ENCODE measurements at places on chromosomes 16 and 17.

GRCh38 chr17:31744511-31744951, 114.5 kb downstream of the COPRS start:
- no peak for DNase-seq

DNA sequence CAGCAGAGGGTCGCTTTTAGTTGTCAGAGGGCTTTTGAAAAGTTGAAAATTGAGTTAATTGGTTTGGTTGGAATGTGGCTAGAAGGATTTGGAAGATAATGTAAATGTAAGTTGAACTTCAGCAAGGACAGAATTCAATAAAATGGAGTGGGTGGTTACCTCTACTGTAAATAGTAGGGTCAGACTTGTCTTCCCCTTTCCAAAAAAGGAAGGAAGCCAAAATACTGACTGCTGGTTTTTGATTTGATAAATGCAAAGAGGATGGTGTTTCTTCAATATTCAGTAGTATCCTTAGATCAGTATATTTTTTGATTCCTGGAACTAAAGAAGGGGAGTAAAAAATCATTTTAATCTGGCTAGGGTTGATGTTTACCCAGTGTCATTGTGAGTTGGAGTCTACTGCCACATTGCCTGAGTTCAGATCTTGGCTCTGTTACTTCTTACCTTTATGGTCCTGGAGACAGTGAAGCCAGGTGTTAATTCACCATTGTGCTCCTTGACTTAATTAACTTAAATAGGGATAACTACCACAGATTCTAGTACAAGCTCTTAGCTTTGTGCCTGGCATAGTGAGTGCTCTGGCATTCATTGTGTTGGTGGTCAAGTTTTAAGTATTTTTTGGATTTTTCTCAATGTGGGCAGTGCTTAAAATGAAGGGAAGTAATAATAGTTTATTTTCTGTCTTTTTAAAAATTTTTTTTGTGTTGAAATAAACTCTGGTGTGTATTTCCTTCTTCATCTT, 4.4 kb downstream of the HAPSTR1 start:
- no peak for DNase-seq

GRCh38 chr17:60640503-60640902, 37.1 kb upstream of the BCAS3 start:
- peak; percentile 29 for DNase-seq

GRCh38 chr16:9409560-9410493, 318.4 kb downstream of the HAPSTR1 start:
- DNase-seq: no peak

DNA sequence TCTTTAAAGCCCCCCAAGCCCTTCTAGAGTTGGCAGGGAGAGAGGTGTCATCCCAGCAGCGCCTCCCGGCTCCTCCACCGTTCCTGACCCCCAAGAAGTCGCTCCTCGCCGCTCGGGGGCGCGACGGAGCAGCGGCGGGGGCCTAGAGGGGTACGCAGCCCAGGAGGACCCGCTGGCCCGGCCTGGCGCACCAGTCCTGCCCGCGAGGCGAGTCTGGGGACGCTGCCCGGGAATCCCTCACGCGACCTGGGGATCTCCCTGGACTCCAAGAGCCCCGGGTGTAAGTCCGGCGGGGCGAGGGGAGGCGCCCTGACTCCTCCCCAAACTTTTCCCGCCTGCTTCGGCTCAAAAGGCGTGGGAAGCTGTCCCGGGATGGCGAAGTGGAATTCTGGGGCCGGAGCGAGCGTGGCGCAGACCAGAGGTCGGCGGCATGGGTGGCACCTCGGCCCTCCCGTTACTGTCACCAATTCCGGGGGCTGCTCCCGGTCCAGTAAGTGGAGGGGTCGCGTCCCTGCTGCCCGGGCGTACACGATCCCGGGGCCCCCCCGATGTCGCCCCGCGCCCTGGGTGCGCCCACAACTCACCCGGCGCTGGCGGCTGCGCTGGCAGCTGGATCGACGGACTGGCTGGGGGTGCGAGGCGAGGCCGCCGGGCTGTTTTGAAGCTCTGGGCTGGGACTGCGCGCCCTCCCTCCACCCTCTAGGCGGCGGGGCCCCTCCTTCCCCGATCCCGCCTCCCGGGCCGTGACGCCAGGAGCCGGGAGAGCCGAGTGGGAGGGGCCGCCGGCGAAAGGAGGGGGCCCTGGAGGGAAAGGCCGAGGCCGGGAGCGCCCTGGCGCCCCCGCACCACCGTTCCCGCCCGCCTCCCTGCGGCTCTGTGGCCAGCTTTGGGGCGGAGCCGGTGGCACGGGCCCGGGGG, at the start of gene EMP2:
TSS of gene EMP2 (minus strand) at position 634 of the 918 bp plus-strand sequence. CDS start 32,981 bp downstream, outside the sequence.
- peak; percentile 73 for DNase-seq

DNA sequence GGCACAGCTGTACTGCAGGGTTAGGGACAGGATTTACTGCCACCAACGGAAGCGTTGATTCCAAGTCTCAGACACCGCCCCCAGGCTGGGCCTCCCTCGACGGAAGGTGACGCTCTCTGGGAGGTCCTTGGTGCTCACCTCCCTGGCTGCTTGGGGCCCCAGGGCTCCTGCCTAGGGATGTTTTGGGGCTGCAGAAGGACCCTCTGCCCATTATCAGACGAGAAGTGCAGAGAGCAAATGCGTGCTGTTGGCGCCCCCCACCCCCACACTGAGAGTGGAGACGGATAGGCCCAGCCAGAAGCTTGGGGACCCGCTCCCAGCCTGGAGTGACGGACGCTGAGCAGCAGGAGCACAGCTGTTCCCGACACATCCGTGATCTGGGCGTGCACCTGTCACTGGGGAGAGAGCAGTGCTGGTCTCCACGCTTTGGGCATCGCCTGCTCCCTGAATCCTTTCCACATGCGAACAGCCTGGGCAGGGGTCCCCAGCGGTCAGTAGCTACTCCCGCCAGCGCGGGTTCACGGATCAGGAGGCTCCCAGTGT, 5.1 kb upstream of the SOX8 start:
- DNase-seq: no peak
